ENCODE measurements at places on chromosomes 13 and 19.
A peak's percentile ranks its signal among the peaks of the same experiment; 100 is the strongest.

DNA sequence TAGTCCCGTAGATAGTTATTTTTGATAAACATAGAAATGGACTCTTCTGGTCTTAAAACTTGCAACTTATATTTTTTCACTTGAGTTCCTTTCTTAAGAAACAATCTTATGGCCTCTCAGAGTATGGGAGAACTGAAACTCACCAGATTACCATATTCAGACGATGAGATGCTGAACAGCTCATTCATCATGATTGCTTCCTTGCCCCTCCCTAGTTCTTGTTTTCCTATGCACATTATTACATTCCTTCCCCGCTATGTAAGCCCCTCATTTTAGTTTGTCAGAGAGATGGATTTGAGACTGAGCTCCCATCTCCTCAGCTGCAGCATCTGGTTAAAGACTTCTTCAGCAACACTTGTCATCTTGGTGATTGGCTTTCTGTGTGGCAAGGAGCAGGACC lies 158.5 kb downstream of the SLITRK6 start:
- no peak for DNase-seq

DNA sequence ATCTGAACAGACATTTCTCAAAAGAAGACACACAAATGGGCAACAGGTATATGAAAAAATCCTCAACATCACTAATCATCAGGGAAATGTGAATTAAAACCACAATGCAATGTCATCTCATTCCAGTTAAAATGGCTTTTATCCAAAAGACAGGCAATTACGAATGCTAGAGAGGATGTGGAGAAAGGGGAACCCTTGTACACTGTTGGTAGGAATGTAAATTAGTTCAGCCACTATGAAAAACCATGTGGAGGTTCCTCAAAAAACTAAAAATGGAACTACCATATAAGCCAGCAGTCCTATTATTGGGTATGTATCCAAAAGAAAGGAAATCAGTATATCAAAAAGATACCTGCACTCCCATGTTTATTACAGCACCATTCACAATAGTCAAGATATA lies 24.7 kb upstream of the ZC3H13 start:
- no peak for DNase-seq

DNA sequence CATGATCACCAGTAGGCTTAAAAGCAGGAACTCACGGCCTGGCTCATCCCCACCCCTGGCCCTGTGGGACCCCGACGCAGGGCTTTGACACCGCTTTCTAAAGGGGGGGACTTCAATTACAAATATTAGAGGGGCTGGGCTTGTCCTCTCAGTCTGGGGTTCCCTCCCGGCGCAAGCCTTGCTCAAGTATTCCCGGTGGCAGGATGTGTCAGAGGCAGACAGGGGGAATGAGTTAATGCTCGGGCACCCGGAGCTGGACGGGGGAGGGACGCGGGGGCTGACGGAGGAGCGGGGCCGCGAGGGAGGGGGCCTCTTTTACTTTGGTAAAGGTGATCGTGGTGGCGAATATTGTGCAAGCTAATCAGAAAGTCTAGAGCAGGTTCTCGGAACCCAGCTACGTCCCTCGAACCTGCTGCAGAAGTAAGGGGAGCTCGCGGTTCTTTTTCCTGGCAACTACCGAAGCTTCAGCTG lies 1.1 kb downstream of the FGF14 start:
- DNase-seq, result no peak

- no peak for DNase-seq
Observed at GRCh38 chr19:12202250-12202649, 39.4 kb downstream of the ZNF136 start.

GRCh38 chr19:45173816-45174215 lies 4.2 kb downstream of the TRAPPC6A start:
- no peak for DNase-seq

DNA sequence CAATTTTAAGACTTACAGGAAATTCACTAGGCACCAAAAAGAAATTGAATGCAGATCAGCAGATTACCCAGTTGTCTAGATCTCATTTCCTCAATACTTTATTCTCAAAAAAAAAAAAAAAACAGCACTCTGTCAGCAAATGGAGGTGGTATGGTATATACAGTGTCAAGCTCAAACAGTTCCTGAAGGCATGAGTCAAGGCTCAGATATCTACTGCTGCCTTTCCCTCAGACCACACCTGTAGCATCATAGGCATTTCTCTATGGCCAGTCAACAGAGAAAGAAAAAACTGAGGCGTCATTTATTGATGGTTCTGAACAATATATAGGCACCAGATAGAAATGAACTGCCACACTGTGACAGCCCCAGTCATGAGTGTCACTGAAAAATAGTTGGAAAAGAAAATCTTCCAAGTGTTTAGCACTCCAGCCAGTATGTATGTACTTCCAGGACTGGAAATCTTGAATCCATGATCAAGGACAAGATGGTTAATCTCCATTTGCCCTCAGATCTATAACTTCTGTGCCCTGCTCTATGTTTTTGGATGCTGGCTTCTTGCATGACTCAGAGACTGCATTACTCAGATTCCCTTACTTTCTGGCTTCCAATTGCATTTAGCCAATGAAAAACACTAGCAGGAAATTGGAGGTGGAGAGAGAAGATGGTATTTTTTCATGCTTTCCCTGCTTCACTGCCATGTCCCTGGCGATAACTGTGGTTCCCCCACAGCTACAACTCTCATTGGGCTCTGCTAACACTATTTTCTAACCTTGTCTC lies 8.4 kb upstream of the COG3 start:
- no peak for DNase-seq

GRCh38 chr13:43316946-43317353 lies 293.6 kb downstream of the DNAJC15 start:
- no peak for DNase-seq

GRCh38 chr13:90185734-90186133 lies 1161.8 kb upstream of the MIR17HG start:
- DNase-seq, result no peak

GRCh38 chr19:39996218-39996810 lies 546 bp upstream of the ZNF546 start:
- DNase-seq, result no peak

DNA sequence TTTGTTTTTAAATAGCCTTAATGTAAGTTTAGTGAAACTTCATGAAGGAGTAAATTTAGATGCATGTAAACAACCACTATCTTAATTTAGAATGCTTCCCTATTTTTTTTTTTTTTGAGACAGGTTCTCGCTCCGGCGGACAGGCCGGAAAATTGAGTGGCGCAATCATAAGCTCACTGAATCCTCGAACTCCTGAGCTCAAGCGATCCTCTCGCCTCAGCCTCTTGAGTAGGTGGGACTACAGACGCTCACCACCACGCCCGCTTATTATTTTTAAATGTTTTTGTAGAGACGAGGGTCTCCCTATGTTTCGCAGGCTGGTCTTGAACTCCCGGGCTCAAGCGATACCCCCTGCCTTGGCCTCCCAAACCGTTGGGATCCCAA lies 1.6 kb downstream of the TEX30 start:
- no peak for DNase-seq

GRCh38 chr13:51849145-51850101 lies 4.4 kb upstream of the TMEM272 start:
- no peak for DNase-seq

- no peak for DNase-seq
Observed at GRCh38 chr13:27079421-27079958, 92.1 kb downstream of the USP12 start.

GRCh38 chr19:14505488-14506239 lies 9.7 kb upstream of the GIPC1 start:
- peak; percentile 54 for DNase-seq

DNA sequence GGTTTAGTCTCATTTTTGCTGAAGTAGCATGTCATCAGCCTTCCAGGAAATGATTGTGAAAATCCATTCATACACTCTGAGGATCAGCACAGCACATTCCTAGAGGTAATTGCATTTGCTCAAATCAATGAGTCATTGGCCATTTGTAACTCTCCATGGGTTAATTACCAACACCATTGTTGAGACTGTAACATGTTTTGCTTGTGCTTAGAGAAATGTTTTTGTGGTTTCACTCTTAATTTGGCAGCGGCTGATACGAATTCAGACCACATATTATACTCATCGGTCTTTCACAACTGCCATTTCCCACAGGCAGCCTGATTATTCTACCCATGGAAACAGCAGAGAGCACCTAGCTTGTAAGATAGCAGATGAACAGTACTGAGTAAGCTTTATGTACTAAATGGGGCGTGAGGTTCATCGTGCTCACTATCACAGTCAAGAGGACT lies 110.3 kb downstream of the NHLRC3 start:
- DNase-seq, result no peak

DNA sequence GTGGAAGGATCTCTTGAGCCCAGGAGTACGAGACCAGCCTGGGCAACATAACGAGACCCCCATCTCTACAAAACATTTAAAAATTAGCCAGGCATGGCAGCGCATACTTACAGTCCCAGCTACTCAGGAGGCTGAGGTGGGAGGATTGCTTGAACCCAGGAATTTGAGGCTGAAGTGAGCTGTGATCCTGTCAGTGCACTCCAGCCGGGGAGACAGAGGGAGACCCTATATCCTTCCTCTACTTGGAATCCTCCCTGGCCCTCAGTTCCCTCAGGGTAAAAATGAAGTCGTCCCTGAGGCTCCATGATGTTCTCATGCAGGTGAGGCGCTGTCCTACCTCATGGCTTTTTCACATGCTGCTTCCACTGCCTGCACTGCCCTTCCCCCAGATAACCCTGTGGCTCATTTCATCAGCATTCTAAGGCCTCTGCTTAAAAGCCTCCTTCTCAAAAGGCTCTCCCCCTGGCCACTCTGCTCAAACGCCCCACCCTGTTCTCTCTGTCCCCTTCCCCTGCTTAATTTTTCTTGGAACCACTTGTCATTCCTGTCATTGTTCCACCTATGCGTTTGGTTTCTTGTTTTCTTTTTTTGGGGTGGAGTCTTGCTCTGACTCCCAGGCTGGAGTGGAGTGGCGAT lies 19.2 kb downstream of the DNM2 start:
- DNase-seq, result no peak

- no peak for DNase-seq
Observed at GRCh38 chr13:74200081-74200480, 65.9 kb upstream of the KLF12 start.

- DNase-seq, result no peak
Observed at GRCh38 chr13:40790154-40790616, 774 bp downstream of the SLC25A15 start.

DNA sequence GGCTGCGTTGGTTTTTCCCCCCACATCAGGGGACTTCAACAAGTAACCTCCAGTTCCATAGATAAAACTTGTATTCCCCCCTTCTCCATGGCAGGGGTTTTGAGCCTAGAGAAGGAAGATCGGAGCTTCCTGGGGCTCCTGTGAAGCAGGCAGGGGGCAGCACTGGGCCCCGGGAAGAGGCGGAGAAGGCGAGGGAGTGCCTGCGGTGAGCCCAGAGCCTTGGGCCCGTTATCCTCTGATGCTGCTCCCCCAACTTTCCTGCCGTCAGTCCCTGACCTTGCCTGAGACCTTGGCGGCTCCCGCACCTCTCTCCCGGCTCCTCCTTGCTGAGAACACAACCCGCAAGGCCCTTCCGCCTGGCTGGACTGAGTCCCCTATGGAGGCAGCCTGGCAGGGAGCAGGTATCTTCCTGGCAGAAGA lies 2.5 kb downstream of the LIPE start:
- no peak for DNase-seq

DNA sequence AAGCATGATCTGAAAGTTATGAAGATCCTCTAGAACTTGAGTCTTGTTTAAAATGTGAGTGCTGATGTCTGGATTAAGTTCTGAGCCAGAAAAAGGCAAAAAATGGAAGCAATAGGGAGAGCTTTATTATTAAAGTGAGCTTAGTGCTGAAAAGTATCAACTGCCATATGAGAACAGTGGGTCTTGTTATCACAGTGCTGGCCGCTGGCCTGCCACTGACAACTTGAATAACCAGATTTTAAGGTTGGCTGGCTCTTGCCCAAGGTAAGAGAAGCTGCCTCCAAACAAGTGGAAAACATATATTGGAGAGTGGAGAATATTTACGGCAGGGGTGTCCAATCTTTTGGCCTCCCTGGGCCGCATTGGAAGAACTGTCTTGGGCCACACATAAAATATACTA lies 33.9 kb downstream of the NUFIP1 start:
- no peak for DNase-seq

GRCh38 chr13:109778102-109778542 lies 8.3 kb downstream of the IRS2 start:
- DNase-seq, result no peak

DNA sequence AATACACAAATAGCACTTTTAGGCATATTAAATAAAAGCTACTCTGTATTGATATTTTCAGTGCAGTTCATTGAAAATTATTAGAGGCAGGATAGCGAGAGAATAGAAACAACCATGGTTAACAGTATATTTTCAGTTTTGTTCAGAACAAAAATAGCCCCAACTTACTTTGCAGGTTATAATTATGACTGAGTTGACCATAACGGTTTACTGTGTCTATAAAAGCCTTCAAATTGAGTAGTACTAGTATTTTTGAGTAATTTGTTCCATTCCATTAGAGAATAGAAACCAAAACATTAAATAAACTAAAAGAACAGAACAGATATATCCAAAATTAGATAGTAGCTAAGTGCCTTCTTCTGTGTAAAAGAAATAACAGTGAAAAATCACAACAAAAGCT lies 1108.4 kb upstream of the PCDH20 start:
- no peak for DNase-seq

DNA sequence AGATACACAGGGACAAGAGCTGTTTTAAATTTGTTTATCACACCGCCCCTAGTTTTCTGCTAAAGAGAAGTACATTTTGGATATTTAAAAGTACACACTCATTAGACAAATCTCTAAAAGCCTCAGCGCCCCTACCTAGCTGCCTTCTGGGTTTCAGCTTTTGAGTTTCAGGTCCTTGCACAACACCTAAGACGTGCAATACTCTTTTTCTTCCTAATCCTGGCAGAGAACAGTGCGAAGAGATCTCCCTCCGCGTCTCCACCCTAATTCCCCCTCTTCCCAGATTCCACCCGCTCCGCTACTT lies 421 bp upstream of the KLF5 start:
- no peak for DNase-seq

DNA sequence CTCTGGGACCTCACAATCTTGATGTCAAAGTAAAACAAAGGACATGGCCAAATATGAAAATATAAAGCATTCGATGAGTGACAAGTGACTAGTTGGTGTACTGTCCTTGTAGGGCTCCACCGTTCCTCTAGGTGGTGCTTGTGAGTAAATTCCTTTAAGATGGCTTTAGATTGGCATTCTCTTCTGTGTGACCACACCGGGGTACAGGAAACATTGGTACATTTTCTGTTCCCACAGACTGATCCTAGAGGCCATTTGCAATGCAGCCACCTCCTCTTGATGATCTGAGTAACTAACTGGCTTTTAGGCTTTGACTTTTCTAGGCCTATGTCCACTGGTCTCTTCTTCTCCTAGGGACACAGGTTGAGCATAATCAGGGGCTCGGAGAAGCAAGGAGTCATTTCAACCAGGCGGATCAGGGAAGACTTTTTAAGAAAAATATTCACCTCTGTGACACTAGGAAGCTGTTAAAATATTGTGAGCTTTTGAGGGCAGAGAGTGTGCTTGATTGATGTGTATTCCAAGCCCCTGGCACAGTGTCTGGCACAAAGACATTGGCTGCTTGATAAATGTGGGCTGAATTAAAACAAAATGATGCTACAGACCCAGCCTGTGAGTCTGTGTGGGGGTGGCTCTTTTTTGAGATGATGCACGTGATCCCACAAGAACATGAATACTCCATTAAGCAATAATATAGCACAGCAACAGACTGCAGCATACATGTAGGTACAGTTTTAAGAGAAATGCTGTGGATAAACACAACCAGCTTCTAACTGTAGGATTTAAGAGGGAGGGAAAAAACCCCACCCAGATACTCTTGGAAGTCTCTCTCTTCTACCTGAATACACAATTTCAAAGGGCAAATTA lies 21.0 kb downstream of the EPSTI1 start:
- no peak for DNase-seq

GRCh38 chr13:24341439-24341838 lies 32.1 kb downstream of the C1QTNF9 start:
- DNase-seq, result no peak

- no peak for DNase-seq
Observed at GRCh38 chr13:28563609-28564008, 68.7 kb upstream of the FLT1 start.
